ENCODE measurements at places on chromosomes 12 and 14.
A peak's percentile ranks its signal among the peaks of the same experiment; 100 is the strongest.

DNA sequence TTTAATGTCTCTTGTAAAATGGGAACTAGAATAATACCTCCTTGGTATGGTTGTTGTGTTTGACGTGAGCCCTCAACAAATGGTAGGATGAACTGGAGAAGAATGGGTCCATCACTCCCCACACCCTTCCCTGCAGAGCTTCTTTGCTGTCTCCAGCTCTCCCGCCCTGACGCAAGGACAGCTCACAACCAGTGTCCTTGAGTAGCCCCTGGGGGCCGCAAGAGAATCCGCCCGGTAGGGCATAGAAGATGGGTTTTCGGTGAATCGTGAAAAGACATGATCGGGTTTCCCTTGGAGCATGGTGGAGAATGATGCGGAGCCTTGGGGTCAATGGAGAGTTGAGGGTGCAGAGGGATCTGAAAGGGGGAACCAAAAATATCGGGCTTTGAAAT is 6.1 kb upstream of the PAX9 start:
- DNase-seq, result no peak

DNA sequence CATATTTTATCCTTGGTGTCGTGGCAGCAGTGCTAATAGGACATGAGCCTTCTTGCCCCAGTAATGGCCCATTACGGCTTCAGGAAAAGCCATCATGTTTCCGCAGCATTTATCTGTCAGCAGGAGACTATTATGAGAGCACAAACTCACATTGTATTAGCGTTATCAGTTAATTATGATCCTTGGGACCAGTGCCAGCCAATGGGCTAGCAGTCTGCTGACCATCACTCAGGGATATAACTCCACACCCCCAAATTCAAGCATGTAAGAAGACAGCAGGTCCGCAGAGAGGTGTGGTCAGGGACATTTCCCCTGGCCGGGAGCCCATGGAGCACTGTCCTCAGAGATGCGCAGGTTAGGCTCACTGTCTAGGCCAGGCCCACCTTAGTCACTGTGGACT is 4.9 kb upstream of the ESRRB start:
- peak; percentile 81 for DNase-seq

DNA sequence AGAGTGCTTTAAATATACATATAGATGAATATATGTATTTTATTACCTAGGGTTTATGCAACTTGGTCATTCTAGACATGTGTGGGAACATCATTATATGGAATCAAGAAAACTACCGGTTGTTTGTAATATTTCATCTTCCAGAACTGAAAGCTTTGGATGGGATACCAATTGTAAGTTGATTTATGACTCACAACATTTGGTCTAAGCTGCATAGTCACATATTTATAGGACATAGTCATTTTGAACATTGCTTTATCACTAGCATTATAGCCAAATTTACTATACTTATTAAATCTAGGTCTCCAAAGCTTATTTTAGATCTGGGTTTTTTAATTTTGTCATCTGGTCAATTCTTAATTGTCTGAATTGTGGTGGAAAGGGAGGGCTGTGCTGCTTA is 83.7 kb upstream of the PCNX4 start:
- DNase-seq, result no peak

- no peak for DNase-seq
Observed at GRCh38 chr12:92961949-92962348, 32.9 kb upstream of the EEA1 start.

DNA sequence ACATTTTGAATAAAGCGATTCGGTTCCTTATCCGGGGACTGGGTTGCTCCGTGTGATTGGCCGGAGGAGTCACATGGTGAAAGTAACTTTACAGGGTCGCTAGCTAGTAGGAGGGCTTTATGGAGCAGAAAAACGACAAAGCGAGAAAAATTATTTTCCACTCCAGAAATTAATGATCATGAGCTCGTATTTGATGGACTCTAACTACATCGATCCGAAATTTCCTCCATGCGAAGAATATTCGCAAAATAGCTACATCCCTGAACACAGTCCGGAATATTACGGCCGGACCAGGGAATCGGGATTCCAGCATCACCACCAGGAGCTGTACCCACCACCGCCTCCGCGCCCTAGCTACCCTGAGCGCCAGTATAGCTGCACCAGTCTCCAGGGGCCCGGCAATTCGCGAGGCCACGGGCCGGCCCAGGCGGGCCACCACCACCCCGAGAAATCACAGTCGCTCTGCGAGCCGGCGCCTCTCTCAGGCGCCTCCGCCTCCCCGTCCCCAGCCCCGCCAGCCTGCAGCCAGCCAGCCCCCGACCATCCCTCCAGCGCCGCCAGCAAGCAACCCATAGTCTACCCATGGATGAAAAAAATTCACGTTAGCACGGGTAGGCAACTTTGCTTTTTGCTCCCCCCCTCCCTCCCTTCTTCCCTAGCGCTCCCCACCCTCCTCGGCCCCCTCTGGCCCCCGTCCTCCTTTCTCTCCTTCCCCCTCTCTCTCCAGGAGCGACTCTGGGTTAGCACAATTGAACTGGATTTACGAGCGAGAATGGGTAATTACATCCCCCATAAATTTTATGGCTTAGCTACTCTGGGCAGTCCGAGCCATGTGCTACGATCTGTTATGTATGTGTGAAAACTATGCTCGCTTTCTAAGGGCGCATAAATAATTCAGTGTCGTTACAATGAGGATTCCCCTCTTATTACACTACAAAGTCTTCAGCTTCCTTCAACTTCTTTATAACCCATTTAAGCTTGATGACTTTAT is at the start of gene HOXC4:
Gene HOXC4 (plus strand): TSS at position 85 of the 991 bp plus-strand sequence. CDS start 88 bp downstream, at position 173.
- DNase-seq, result no peak

GRCh38 chr12:3045494-3045893 is 31.7 kb upstream of the TSPAN9 start:
- no peak for DNase-seq

- no peak for DNase-seq
Observed at GRCh38 chr12:80291108-80291754, 152.8 kb upstream of the PTPRQ start.

- DNase-seq, result no peak
Observed at GRCh38 chr14:95497561-95498011, 18.9 kb downstream of the SYNE3 start.

DNA sequence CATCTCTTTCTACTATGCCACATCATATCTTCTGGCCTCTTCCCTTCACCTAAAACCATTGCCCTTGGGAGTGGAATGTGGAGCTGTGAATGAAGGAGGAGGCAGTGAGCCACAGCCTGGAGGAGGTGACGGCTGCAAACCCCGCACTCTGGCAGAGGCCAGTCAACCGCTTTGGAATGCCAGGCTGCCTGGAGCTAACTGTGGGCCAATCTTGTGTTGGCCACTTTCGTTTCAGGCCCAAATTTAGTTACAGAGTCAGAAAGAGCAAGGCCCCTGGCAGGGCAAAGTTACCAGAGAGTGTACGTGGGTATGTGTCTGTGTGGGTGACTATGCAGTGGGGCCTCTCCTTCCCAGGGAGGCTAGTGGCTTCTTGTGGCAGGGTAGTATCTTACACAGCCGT is 40.1 kb downstream of the CACNA1C start:
- no peak for DNase-seq

DNA sequence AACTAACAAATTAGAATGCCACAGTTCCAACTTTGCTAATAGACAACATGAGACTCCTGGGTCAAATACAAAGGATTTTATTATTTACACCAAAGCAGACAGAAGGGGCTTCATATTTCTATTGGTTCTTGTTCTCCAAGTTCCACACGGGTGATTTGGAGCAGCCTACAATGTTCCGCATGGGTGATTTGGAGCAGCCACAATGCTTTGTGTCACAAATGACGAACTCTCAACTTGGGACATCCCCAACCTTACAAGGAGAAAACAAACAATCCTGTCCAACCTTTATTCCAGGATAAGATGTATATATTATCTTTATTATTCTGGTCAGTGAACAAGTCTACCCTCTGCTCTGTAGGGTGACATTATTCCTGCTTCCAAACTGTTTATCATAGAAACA is 694.3 kb upstream of the MGAT4C start:
- DNase-seq, result no peak

- DNase-seq, result peak; percentile 53
Observed at GRCh38 chr12:50024805-50025186, 498 bp downstream of the RACGAP1 start.

DNA sequence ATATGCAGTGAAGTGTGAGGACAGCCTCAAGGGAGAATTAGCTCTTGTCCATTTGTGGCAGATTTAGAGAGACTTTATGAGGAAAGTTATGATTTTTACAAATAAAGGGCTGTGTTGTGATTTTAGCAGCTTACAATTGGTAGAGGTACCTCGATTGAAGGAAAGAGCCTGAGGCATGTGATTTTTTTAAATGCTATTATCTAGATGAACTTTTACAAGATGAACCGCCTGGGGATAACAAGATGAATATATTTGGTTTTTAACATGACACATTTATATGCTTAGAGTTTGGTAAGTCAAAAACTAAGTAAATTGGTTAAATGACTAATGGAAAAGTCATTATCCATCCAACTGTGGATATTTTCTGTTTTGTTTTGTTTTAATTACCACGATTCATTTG is 52.6 kb downstream of the AEBP2 start:
- DNase-seq, result no peak

- DNase-seq, result peak; percentile 54
Observed at GRCh38 chr12:62983594-62983993, 48.6 kb upstream of the PPM1H start.

GRCh38 chr12:104460973-104461698 is 4.4 kb downstream of the CHST11 start:
- no peak for DNase-seq

All from NCI-H146 (cell line).